AG08395 (cell line): ENCODE measurements at places on chromosomes 4 and X.

DNA sequence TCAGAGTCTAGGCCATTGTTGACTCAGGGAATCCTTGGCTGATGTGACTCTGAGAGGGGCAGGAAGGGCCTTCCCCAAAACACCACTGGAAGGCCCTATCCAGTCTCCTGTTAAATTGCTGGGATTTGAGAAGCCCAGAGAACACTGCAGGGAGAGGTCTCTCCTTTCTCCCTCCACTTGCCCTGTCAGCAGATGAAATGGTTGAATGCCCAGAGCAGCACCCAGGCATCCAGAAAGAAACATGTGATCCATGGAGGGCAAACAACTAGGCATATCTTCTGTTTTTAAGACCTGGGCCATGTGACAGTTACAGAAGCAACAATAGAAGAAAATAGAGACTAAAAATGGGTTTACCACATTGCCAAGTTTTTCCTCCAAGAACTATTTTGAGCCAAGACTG, 291.1 kb downstream of the QDPR start:
- DNase-seq, result no peak

- DNase-seq, result no peak
These were observed 55.9 kb downstream of the MXRA5 start for GRCh38 chrX:3290561-3290960.

GRCh38 chr4:74133786-74134499, 24.0 kb upstream of the MTHFD2L start:
- peak; percentile 82 for DNase-seq

- no peak for DNase-seq
These were observed 88.0 kb downstream of the ARSF start for GRCh38 chrX:3129256-3129655.
